Prostate gland (tissue), 2 donors: ENCODE measurements at places on chromosomes 12 and 14. TPM values are rescaled to one million over a fixed set of nuclear protein-coding genes. Genes with fewer than 3 reads are reported as not detected.
A peak's percentile ranks its signal among the peaks of the same experiment; 100 is the strongest.

GRCh38 chr12:68631227-68631626 is 20.5 kb downstream of the RAP1B start:
- H3K4me3 ChIP-seq, result no peak overlapping the region
- no peak for DNase-seq
- H3K27me3 ChIP-seq, result no peaks in the 10 kb centered on the region
- no peak overlapping the region for H3K27ac ChIP-seq
- no peaks in the 10 kb centered on the region for H3K4me1 ChIP-seq
- H3K36me3 ChIP-seq, result no peaks in the 10 kb centered on the region

DNA sequence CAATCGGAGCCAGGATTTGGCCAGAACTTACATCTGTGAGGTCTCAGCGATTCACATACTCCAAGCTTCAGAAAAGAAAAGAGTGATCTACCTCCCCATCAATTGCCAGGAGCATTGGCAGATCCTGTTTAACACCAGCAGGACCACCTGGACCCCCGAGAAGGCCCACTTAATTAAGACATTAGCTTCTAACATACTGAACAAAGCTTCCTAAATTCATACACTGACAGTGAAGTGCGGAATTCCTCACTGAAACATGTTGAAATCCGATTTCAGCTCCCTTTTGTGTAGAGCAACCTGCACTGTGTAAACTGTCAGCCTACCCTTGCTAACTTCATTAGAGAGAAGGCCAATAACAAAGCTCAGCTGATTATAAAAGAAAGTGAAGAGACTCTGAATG is 274.0 kb downstream of the NOVA1 start:
- no peak overlapping the region for H3K27ac ChIP-seq
- H3K36me3 ChIP-seq, result no peaks in the 10 kb centered on the region
- H3K4me1 ChIP-seq, result no peaks in the 10 kb centered on the region
- no peak overlapping the region for H3K4me3 ChIP-seq
- DNase-seq, result no peak

DNA sequence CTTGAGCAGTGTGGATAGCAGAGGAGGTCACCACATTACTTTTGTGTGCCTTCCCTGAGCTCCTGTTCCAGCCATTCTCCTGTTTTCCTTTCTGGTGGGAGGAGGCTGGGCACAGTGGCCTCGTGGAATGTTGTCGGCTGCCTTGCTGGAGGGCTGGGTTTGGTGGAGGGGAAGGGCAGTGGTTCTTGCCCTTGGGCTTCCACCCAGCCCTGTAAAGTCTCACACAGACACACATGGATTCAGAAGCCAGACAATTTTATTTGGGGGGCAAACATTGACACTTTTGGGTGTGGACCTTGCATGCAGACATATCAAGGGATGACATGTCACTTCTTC is 866 bp downstream of the NPFF start:
- H3K36me3 ChIP-seq, result no peaks in the 10 kb centered on the region
- no peak overlapping the region for H3K27ac ChIP-seq
- no peak overlapping the region for H3K4me3 ChIP-seq
- peaks cover 9% of the 10 kb centered on the region for H3K4me1 ChIP-seq

DNA sequence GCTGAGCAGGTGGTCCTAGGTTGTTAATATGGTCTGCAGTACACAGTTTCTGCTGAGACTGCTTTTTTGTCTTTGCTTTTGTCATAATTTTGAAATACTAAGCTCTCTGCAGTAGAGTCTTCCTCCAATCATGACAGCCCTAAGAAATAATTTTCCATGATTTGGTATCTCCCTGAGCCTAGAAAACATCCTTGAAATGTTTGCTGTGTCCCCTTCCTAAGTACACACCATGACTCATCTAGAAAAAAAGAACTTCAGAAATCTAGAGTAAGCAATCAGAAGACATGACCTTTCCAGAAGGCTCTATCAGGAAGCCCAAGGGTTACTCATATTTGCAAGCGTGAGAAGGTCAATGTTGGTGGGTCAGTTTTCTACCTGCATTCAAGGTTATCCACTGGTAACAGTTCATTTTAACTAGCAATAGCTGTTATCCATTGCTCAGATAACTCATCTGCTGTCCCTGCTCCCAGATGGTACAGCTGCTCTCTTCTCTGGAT is 16.4 kb downstream of the DAD1 start:
- no peaks in the 10 kb centered on the region for H3K4me1 ChIP-seq
- H3K27me3 ChIP-seq, result no peaks in the 10 kb centered on the region
- no peaks in the 10 kb centered on the region for H3K36me3 ChIP-seq

- H3K27ac ChIP-seq, result no peak overlapping the region
- no peaks in the 10 kb centered on the region for H3K36me3 ChIP-seq
- DNase-seq, result no peak
- no peaks in the 10 kb centered on the region for H3K4me1 ChIP-seq
Measured at GRCh38 chr12:65840793-65841670, 16.7 kb downstream of the HMGA2 start.

GRCh38 chr12:62306569-62307530 is 46.6 kb downstream of the USP15 start:
- no peaks in the 10 kb centered on the region for H3K27me3 ChIP-seq
- no peak overlapping the region for H3K27ac ChIP-seq

GRCh38 chr12:69324797-69325466 is 23.2 kb upstream of the LYZ start:
- H3K27ac ChIP-seq, result no peak overlapping the region
- no peaks in the 10 kb centered on the region for H3K27me3 ChIP-seq
- no peaks in the 10 kb centered on the region for H3K4me1 ChIP-seq

- H3K27me3 ChIP-seq, result no peaks in the 10 kb centered on the region
- no peak overlapping the region for H3K27ac ChIP-seq
- H3K4me3 ChIP-seq, result no peak overlapping the region
- DNase-seq, result no peak
Measured at GRCh38 chr12:122293081-122293480, 26.8 kb upstream of the VPS33A start.

DNA sequence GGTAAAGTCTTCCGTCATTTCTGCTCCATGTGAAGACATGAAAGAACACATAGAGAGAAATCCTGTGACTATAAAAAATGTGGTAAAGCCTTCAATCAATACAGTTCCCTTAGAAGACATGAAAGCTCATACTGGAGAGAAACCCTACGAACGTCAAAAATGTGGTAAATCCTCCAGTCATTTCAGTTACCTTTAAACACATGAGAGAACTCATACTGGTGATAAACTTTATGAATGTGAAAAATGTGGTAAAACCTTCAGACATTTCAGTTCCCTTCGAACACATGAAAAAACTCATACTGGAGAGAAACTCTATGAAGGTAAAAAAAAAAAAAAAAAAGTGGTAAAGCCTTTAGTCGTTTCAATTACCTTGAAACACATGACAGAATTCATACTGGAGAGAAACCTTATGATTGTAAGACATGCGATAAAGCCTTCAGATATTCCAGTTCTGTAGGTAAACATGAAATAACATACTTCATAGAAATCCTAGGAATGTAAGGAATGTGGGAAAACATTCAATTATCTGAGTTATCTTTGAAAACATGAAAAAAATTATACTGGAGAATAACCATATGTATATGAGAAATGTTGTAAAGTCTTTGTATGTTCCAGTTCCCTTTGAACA is 60.4 kb downstream of the MAP4K5 start:
- peaks cover 4% of the 10 kb centered on the region for H3K36me3 ChIP-seq
- H3K27me3 ChIP-seq, result no peaks in the 10 kb centered on the region

GRCh38 chr12:58673021-58673420 is 247.3 kb downstream of the LRIG3 start:
- H3K36me3 ChIP-seq, result no peaks in the 10 kb centered on the region
- H3K27ac ChIP-seq, result no peak overlapping the region
- H3K4me3 ChIP-seq, result no peak overlapping the region
- no peaks in the 10 kb centered on the region for H3K27me3 ChIP-seq

- H3K36me3 ChIP-seq, result no peaks in the 10 kb centered on the region
- DNase-seq, result no peak
- H3K27me3 ChIP-seq, result no peaks in the 10 kb centered on the region
Measured at GRCh38 chr14:99541677-99542470, 60.7 kb downstream of the CCNK start.

DNA sequence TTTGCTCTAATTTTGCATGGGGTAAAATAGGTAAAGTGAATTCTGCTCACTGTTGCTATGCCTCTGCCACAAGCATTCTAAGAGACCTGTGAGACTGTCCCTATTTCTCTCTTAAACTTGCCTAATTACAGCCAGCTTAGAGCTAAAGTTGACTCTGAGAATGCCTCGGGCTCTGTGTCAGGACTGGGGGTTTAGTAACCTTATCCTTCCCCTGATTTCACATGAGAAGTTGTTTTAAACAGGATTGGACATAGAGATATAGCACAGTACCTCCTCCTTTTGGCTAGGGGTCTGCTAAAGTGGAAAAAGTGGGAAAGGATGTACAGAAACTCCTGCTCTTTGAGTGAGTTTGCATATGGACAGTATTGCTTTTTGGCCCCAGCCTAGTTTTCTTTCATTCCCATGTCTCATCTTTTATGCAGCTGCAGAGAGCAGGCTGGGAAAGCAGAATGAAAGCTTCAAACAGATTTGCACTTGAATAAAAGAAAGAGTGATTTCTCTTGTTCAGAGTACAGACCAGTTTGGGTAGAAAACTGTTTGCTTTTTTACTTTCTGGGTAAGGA is 122.0 kb downstream of the RAD51B start:
- no peaks in the 10 kb centered on the region for H3K27me3 ChIP-seq
- no peak overlapping the region for H3K4me3 ChIP-seq
- no peak for DNase-seq
- peaks cover 16% of the 10 kb centered on the region for H3K4me1 ChIP-seq
- no peaks in the 10 kb centered on the region for H3K36me3 ChIP-seq
- peak overlapping the region; percentile 88 for H3K27ac ChIP-seq

DNA sequence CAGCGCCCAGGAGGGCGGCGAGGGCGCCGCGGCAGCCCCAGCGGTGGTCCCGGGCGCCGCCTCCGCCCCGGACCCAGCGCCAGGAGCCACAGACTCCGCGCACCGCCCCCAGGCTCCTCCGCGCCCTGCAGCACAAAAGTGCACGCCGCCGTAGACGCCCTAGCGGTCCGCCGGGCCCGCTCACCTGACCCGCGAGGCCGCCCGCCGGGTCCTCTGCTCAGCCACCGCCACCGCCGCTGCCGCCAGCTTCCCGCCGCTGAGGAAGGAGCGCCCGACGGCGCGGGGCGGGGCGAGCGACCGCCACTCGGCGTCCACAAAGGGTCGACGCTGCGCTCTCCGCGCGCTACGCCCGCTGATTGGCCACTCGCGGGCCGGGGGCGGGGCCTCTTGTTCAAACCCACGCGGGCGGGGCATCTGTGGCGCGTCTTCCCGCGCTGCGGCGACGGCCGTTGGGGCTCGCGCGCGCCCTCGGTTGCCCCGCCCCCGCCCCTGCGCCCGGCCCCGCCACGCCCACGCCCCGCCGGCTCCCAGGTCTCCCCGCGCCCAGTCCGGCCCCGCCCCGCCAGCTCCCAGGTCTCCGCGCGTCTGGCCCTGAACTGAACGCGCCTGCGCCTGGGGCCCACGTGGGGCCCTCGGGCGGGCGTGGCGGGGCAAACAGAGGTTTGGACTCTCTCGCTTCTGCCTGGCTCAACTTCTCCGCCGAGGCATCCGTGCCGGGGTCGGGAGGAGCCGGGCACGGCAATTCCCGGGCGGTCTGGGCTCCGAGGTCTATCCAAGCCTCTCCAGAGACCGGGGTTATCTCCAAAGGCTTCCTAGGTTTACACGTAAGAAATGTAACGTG is at the start of gene CDCA4:
Gene CDCA4, minus strand, starts transcription at position 269 of the 841 bp plus-strand sequence. CDS start 9,154 bp downstream, outside the sequence.
- H3K4me3 ChIP-seq, result peak within 1 kb of the TSS; percentile 81
- H3K4me1 ChIP-seq, result peaks cover 3% of the 10 kb centered on the region
- DNase-seq, result peak; percentile 97
- peak within 1 kb of the TSS; percentile 77 for H3K27ac ChIP-seq
- H3K36me3 ChIP-seq, result no peaks in the 10 kb centered on the region

GRCh38 chr12:7161327-7161726 is 28.2 kb upstream of the PEX5 start:
- H3K4me3 ChIP-seq, result no peak overlapping the region
- peaks cover 6% of the 10 kb centered on the region for H3K4me1 ChIP-seq
- no peak overlapping the region for H3K27ac ChIP-seq
- H3K36me3 ChIP-seq, result no peaks in the 10 kb centered on the region

DNA sequence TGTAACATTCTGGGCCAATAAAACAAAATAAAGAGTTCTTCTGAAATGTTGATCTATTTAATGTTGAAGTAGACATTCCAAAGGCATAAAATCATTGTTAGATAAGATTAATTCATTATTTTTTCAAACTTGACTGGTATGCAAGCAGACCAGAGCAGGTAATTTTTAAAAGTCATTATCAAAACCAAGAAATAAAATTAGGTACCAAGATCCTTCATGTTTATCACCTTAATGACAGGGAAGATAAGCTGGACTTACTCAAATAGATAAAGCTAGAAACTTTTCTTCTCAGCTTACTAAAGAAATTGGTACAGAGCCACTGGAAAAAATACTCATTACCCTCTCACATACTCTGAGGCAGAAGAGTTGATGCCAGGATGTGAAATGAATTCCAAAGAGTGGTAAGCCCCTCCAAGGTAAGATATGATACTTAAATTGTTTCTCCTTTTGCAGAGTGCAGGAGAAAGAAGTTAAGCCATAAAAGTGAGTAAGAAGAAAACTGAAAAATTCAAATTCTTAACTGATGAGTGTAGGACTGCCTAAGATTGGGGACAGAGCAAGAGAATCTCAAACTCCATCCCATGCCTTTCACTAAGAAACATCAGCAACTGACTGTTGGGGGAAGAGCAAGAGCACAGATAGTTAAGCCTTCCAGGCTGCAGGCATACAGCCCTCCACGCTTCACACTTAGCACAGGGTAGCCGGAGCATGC is 111.9 kb downstream of the SLC41A2 start:
- no peaks in the 10 kb centered on the region for H3K27me3 ChIP-seq
- H3K36me3 ChIP-seq, result no peaks in the 10 kb centered on the region
- H3K4me3 ChIP-seq, result no peak overlapping the region
- no peaks in the 10 kb centered on the region for H3K4me1 ChIP-seq

- H3K27me3 ChIP-seq, result no peaks in the 10 kb centered on the region
- no peaks in the 10 kb centered on the region for H3K36me3 ChIP-seq
- DNase-seq, result no peak
- H3K27ac ChIP-seq, result no peak overlapping the region
- H3K4me3 ChIP-seq, result no peak overlapping the region
Measured at GRCh38 chr12:92259696-92260251, 114.1 kb upstream of the BTG1 start.

GRCh38 chr14:72855913-72856312 is 38.0 kb downstream of the DPF3 start:
- no peaks in the 10 kb centered on the region for H3K4me1 ChIP-seq
- no peak for DNase-seq
- no peak overlapping the region for H3K4me3 ChIP-seq
- H3K27ac ChIP-seq, result no peak overlapping the region

- no peak overlapping the region for H3K27ac ChIP-seq
- H3K36me3 ChIP-seq, result no peaks in the 10 kb centered on the region
- no peaks in the 10 kb centered on the region for H3K27me3 ChIP-seq
- H3K4me3 ChIP-seq, result no peak overlapping the region
Measured at GRCh38 chr12:127811988-127812387, 455.0 kb upstream of the TMEM132C start.

Gene PIANP
- 3.1 TPM for total RNA-seq

Gene TOMM20L
- total RNA-seq, result 4.0 TPM

Gene ACOT6
- total RNA-seq, result not detected

Gene TDRD9
- total RNA-seq, result 0.64 TPM

Gene SPPL3
- total RNA-seq, result 37.1 TPM

Gene NFATC4
- total RNA-seq, result 6.3 TPM

Gene FOXN3
- total RNA-seq, result 141 TPM

Gene FLVCR2
- total RNA-seq, result 3.1 TPM

Gene SLC41A2
- total RNA-seq, result 10.3 TPM

Gene KRT3
- not detected for total RNA-seq

Gene FBXL14
- total RNA-seq, result 21.3 TPM

Gene DEPDC4
- 18.0 TPM for total RNA-seq

Gene IFNG-AS1
- not detected for total RNA-seq

Gene SLC25A47
- 0.51 TPM for total RNA-seq
